Heart left ventricle (tissue), 16 donors: ENCODE measurements at places on chromosomes 13 and 19. TPM values are rescaled to one million over a fixed set of nuclear protein-coding genes. Genes with fewer than 3 reads are reported as not detected.
A peak's percentile ranks its signal among the peaks of the same experiment; 100 is the strongest.

- H3K27ac ChIP-seq = no peak overlapping the region
- no peaks in the 10 kb centered on the region for H3K36me3 ChIP-seq
- DNase-seq = no peak
- no peaks in the 10 kb centered on the region for H3K4me1 ChIP-seq
- H3K27me3 ChIP-seq = no peaks in the 10 kb centered on the region
- H3K4me3 ChIP-seq = no peak overlapping the region
Observed at GRCh38 chr13:94389604-94390351, 89.7 kb downstream of the DCT start.

COL5A3 gene
- 10.7 TPM for total RNA-seq

DNA sequence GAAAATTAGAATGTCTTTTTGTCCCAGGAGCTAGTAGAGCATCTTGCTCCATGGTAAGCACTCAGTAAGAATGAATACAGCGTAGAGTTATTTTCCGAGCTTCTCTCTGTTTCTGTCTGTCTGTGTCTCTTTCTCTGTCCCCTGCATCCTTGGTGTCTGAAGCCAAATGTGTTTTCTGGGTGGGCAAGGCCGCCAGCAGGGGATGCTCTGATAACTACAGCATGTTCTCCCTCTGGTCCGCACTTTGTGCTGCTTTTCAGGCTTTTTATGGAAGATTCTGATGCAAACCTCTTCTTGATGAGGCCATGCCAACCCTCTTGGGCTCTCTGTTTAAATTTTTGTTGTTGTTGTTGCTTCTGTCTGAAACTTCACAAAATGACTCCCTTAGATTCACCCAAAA is 142.8 kb upstream of the UBL3 start:
- H3K4me3 ChIP-seq = no peak overlapping the region
- H3K4me1 ChIP-seq = no peaks in the 10 kb centered on the region
- H3K27ac ChIP-seq = no peak overlapping the region
- no peak for DNase-seq

DNA sequence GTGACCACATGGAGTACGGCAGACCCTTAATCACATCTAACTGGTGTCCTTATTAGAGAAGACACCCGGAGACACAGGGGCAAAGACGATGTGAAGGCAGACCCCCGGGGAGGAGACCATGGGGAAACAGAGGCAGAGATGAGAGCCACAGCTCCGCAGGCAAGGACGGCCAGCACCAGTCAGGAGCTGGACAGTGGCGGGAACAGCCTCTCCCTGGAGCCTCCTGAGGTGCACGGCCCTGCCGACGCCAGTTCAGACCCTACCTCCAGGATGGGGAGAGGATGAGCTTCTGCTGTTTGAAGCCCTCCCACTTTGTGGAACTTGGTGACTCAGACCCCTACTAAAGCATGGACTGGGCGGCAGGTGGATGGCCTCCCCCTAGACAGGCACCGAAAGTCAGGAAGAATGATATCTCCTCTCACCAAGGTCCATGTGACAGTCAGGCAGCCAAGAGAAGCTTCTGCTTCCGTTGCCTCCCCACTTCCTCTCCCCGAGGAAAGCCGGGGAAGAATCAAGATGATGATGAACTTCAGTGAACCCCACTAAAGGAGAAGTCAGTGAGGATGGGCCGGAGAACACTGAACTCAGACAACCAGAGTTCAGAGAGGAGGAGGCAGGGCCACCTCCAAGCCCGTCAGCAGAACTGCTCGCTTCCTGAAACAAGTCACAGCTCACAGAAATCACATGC is 25.4 kb downstream of the RAB20 start:
- H3K27me3 ChIP-seq = no peaks in the 10 kb centered on the region
- H3K36me3 ChIP-seq = no peaks in the 10 kb centered on the region
- H3K4me3 ChIP-seq = no peak overlapping the region
- peak overlapping the region; percentile 39 for H3K27ac ChIP-seq

GRCh38 chr13:27172495-27172842 is 858 bp upstream of the USP12 start:
- peak overlapping the region; percentile 89 for H3K27ac ChIP-seq
- H3K4me1 ChIP-seq = peaks cover 30% of the 10 kb centered on the region
- H3K27me3 ChIP-seq = no peaks in the 10 kb centered on the region
- H3K4me3 ChIP-seq = peak overlapping the region; percentile 22

DNA sequence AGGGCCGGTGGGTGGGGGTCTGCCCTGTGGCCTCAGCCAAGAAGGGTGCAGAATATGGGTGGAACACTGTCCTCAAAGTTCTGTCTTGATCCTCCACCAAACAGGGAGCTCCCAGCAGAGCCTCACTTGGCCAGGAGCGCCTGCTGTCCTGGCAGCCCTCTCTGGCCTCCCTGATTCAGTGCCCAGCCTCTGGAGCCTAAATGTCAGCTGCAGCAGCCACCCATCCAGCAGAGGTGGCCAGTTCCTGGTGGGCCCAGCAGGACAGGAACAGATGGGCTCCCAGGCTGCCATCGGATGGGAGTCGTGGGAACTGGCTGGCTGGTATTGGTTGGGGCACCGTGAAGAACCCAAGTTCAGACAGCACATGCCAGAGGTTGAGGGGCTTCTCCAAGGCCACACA is 1.8 kb upstream of the USE1 start:
- peaks cover 72% of the 10 kb centered on the region for H3K36me3 ChIP-seq
- H3K4me3 ChIP-seq = no peak overlapping the region
- no peak overlapping the region for H3K27ac ChIP-seq
- H3K27me3 ChIP-seq = no peaks in the 10 kb centered on the region
